ENCODE measurements at places on chromosomes 5 and 9.

GRCh38 chr9:70563431-70564204, 149.2 kb upstream of the KLF9 start:
- DNase-seq: peak; percentile 83

- no peak for DNase-seq
Observed at GRCh38 chr9:107210775-107211174, 72.3 kb upstream of the RAD23B start.

- DNase-seq: no peak
Observed at GRCh38 chr5:77285251-77285841, 74.9 kb downstream of the PDE8B start.

DNA sequence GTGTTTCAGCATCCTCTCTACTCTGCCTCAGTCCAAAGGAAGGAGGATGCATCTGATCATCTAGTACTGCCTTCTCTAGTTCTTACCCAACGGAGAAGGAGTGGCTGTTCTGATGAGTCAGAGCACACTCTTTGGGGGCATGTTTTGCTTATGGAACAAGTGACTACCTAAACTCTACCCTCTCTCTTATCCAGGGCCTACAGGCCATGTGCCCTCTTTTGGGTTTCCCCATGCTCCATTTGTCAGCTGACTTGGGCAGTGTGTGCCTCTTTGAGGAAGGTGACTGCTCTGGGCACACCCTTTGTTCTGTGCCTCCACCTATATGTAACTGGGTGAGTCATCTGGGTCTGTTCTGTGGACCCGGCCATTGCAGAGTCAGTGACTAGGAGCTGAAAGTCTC, 89.6 kb upstream of the BNC2 start:
- peak; percentile 55 for DNase-seq

- no peak for DNase-seq
Observed at GRCh38 chr5:150762211-150762610, 3.4 kb upstream of the DCTN4 start.

DNA sequence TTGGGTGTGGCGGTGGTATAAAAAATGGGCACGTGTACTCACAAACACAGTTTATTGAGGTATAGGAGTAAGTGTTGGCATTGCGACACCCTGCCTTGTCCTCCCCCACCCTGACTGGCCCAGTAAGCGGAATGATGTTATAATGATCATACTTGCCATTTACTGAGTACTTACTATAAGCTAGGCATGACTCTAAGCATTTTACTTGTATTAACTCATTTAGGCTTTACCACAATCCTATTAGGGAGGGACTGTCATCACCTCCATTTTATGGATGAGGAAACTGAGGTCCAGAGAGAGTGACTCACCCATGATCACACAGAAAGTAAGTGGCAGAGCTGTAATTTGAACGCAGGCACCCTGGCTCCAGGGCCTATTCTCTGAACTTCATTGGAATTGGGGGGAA, 2.3 kb downstream of the SMIM3 start:
- peak; percentile 72 for DNase-seq

GRCh38 chr5:40365342-40366330, 314.1 kb upstream of the PTGER4 start:
- no peak for DNase-seq

DNA sequence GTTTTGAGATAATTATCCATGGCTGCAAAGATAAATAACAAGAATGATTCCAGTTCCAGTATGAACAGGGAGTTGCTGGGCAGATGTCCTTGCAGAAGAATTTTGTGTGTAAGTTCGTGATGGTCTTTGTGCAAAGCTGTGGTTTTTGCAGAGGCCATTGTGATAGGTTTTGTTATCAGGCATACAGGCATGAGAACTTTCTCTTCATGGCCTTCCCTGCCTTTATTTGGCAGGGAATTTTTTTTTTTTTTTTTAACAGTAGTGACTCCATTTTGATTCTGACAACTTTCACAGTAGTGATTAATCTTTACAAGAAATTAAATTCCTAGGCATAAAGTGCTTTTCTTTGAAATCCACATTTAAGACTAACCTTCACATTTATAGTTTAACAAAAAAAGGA, 1999.5 kb upstream of the CDH6 start:
- no peak for DNase-seq

DNA sequence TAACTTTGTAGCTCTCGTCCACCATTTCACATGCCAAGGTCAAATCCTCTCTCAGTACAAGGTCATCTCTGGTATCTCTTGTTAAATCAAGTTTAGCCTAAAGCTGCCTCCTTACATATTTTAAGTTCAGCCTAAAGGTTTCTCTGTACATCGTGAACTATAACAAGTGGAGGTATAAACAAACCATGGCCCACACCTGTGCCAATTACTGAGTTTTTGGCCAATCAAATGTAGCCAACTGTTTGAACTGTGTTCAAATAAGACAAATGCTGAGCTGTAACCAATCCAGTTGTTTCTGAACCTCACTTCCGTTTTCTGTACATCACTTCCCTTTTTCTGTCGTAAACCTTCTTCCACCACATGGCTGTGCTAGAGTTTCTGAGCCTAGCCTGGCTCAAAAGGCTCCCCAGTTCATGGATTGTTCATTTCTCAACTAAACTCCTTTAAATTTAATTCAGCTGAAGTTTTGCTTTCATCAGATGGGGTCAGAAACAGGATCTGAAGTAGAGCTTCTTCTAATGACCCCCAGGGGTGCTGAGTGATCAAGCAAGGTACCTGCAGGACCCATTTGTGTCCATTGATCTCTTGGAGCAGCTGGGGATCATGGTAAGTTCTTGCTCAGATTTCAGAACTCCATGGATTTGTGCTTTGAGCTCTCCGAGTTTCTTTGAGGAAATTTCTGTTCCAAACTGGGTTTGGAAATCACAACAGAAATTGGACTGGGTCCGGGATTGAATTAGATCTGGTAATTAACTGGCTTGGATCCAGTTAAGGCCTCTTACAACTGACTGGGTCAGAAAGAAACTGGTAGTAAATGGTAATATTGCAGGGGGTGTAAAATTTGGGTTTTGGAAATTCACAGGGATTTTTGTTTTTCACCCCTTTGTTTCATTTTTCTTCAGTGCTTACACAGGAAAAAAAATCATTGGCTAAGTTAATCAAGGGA, 11.0 kb upstream of the NANS start:
- no peak for DNase-seq

- no peak for DNase-seq
Observed at GRCh38 chr9:27369591-27369990, 72.6 kb upstream of the EQTN start.

DNA sequence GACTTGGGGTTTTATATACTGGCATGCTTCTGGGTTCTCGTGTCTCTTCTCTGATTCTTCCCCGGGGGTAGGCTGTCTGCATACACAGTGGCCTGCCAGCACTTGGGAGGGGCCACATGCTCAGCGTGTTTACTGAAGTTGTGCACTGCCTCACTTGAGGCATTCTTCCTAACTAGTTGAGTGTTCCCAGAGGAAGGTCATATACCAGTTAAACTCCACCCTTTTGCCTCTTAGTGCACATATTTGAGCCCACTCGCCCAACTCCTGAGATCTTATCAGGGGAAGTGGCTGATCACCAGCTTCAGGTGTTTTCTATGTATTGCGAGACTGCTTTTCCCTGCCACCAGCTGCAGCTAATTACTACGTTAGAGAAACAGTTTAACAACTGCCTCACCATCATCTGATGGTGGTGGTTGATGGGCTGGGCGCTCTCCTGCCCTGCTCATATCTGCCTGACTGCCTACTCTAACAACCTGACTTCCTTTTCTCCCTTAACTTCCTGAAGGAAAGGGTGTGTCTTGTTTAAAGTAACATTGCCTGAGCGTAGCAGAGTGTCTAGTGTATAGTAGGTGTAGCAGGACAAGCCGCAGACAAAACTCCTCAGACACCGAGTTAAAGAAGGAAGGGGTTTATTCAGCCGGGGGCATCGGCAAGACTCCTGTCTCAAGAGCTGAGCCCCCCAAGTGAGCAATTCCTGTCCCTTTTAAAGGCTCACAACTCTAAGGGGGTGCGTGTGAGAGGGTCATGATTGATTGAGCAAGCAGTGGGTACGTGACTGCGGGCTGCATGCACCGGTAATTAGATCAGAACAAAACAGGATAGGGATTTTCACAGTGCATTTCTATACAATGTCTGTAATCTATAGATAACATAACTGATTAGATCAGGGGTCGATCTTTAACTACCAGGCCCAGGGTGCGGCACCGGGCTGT, 60.1 kb upstream of the CLINT1 start:
- no peak for DNase-seq

GRCh38 chr9:130824643-130825350, 10.3 kb upstream of the ABL1 start:
- DNase-seq: peak; percentile 92

- peak; percentile 46 for DNase-seq
Observed at GRCh38 chr9:7117676-7118561, 360.1 kb downstream of the KDM4C start.

- peak; percentile 68 for DNase-seq
Observed at GRCh38 chr5:39526914-39527477, 102.2 kb upstream of the DAB2 start.

DNA sequence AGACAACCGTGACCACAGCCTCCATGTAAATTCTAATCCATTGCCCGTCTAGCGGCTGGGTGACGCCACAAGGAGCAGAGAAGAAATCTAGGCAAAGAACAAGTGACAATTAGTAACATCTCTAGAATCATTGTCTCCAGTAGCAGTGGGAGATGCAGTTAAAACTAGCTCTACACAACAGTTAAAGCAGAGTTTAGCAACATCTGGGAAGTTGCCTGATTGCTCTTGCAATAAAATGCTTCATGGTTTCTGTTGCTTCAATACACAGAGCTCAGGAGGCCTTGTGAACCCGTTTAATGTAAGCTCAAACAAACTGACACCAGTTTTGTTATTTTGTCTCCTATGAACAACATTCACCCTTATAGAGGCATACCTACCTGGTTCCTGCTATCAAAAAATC, 369.8 kb upstream of the PDE4D start:
- no peak for DNase-seq

DNA sequence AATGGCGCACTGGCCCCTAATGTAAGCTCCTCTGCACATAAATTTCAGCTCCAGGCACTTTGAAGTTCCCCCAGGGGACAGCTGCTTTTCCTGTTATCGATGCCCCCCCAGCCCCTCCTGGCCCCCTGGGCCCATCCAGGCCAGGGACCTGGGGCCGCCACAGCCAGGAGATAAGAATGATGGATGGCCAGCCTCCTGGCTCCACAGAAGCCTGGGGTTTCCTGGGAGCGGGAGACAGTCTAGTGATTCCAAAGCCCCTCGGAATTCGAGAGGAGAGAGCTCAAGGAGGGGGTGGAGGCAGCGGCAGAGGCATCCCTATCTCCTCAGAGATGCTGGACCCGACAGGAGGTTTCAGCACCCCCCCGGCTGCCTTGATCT, 98.4 kb upstream of the HAND1 start:
- no peak for DNase-seq

DNA sequence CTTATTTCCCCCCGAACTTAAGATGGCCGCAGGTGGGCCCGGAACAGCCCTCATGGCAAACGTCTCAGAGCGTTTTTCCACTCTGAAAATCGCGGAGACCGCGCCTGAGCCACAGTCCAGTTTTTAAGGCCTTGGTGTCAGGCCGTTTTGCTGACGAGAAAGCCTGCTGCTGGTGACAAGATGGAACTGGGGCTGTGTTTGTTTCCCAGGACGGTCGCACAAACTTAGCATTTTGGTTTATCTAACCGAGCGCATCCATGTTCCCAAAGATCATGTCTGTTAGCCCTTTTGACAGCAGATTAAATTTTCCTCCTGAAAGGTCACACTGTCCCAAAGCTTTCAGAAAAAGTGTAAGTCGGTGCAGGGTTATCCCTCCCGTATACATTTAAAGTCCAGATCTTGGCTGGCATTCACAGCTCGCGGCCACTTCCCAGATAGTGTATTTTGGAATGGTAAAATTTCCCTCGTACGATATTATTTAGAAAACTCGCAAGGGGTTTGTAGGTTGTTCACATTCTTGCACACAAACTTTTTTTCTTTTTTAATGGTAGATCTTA, 812 bp downstream of the SREK1 start:
- DNase-seq: no peak

GRCh38 chr5:138668451-138669380, 84.5 kb upstream of the CTNNA1 start:
- DNase-seq: peak; percentile 37

DNA sequence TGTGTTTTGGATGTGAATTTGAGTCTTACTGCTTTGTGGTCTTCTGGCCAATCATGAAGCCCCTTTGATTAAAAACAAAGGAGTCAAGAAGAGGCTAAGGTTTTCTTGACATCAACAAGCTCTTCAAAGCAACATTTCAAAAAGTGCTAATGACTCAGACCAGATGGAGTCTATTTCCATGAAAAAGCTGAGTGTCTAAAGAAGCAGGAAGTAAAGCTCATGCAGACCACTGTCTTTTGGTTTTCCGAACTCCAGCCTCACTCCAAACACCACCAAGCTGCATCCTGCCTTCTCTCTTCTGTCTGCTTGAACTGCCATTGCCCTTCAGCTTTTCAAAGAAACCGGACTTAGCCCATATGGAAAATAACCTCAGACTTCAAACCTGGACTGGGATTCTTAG, 115.2 kb downstream of the PRDM6 start:
- DNase-seq: peak; percentile 18

DNA sequence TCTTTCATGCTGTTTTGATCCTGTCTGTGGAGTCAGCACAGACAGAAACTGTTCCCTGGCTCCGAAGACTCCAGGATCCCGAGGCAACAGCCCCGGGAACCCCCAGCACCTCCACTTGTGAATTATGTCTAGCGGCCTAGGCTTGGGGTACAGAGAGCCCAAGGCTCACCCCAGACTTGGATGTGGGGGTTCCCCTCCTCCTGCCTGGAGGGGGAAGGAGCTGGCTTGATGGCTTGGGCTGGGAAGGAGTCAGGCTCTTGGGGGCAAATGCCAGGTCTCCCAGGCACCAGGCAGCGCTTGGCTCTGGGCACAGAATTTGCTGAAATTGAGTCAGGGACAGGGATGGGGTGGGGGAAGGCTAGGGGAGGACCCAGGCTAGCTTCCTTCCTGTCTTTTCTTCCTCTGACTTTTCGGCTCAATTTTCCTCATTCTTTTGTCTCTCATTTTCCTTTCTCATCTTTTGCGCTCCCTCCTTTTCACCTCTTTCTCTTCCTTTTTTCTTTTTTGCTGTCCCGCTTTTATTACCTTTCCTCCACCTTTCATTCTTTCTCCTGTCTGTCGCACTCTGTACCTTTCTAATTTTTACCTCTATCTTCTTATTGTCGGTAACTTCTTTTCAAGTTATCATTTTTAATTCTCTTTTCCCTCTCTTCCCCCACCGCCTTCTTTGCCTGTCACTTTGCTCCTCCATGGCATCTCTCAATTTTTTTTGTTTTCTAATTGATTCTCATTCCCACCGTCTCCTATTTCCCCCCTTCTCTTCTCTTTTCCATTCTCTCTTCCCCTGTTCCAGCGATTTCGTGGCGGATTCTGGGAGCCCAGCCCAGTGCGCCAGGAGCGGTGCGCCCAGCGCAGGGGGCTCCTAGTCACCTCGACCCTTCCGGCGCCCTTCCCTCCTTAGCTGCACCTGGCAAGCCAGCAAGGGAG, 10.5 kb downstream of the MSX2 start:
- DNase-seq: no peak
